Activated CD8-positive, alpha-beta memory T cell treated with anti-CD3 and anti-CD28 coated beads for 1 hour (primary cell): ENCODE measurements at places on chromosomes 1 and 21.
A peak's percentile ranks its signal among the peaks of the same experiment; 100 is the strongest.

DNA sequence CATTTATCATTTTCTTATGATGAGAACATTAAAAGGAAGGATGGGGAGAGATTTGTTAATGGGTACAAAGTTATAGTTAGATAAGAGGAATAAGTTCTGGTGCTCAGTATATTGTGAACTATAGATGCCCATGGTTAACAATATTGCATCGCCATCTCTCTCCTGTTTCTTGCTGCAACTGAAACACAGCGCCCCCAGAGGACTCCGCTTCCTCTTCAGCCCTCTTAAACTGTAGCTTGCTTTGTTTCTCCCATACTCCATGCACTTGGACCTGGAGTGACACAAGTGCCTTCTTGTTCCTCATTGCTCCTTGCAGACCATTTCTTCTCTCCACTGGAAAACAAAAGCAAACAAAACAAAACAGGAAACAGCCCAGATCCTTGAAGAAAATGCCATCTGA lies 70.1 kb upstream of the NTPCR start:
- DNase-seq: no peak

GRCh38 chr1:43957407-43958040 lies 10.8 kb downstream of the IPO13 start:
- no peak for DNase-seq

GRCh38 chr1:117346206-117346928 lies 20.9 kb upstream of the MAN1A2 start:
- no peak for DNase-seq

DNA sequence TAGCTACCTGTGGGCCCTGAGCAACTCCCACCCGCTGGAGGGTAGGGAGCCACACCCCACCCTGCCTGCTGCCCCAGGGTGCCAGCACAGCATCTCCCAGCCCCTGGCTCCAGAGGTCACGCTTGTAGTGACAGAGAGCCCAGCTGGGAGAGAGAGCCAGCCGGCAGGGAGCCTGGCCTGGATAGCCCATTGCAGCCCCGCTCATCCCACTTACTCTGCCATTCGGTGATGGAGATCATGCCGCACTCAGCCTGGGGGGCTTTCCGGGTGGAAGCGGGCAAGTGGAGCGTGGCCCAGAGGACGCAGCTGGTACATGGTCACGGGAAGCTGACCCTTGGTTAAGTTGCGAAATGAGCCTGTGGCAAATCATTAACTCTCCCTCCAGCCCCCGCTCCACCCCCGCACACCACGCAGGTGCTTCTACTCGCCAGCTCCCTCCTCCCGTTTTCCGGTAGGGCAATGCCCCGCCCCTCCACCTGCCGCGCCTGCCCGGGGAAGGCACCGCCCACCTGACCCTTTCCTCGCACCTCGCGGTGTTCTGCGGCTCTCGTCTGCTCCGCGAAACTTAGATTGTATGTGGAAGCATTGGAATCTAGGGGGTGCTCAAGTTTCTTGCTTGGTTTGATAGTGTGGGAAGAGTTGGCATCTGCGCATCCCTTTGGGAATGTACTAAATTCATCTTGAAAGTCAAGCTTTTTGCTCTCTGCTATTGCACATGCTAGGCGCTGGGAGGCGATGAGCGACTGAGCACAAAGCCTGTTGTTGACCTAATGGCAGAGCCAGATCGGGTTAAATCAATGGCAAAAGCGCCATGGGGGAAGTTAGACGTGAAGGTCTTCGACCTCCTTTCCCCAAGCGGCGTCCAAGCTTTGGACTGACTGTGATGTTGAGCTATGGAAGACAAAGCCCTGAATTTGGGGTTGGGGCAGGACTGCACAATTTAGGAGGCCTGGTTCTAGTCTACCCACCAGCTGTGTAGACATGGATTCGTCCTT lies at the start of gene GOLT1A:
GOLT1A (minus strand) TSS at position 321 of the 995 bp plus-strand sequence; CDS start at position 239, 82 bp downstream.
- peak; percentile 7 for DNase-seq

DNA sequence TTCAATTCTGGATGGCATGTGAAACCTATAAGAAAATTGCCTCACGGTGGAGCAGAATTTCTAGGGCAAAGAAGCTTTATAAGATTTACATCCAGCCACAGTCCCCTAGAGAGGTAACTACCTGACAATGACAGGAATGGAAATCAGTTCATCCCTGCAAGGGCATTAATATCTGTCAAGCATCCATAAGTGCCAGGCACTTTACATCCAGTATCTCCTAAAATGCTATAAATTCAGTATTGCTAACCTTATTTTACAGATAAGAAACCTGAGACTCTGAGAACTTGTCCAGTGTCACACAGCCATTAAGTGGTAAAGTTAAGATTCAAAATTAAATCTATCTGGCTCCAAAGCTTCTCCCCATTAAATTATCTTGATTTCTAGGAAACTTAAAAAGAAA lies 22.3 kb downstream of the RGS13 start:
- no peak for DNase-seq
